ENCODE measurements at places on chromosomes 1 and 21. TPM values are rescaled to one million over a fixed set of nuclear protein-coding genes. Genes with fewer than 3 reads are reported as not detected.

GRCh38 chr1:154288661-154289060 lies 16.2 kb downstream of the HAX1 start:
- DNase-seq: no peak

- no peak for DNase-seq
These were observed 3.3 kb downstream of the DISP1 start for GRCh38 chr1:222818171-222818570.

ZYG11A gene
- 0.24 TPM for total RNA-seq

- no peak for DNase-seq
These were observed 93.9 kb upstream of the COG2 start for GRCh38 chr1:230548357-230548756.

- DNase-seq: peak; percentile 64
These were observed 25.8 kb downstream of the SHISAL2A start for GRCh38 chr1:52658795-52659194.

SPATA1 gene
- 3.8 TPM for total RNA-seq

DNA sequence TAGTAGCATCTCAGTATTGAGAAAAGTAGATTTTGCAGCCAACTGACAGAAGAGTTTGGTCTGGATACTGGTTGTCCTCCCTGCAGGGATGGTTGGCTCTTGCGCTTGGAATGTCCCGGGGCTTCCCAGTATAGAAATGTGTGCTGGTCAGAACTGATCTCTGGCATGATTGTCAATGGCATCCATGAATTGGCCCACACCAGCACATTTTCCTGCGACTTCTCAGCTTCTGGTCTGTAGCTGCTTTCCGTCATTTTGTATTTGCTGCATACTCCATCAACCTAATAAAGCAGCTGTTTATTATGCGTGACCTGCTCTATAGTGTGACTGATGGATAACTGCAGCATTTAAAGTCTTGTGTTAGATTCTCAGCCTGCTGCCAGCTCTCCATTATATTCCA lies 203.7 kb downstream of the S1PR1 start:
- no peak for DNase-seq

GRCh38 chr1:217553949-217554509 lies 76.9 kb downstream of the GPATCH2 start:
- no peak for DNase-seq

GRCh38 chr1:19577561-19577960 lies 66.5 kb upstream of the NBL1 start:
- no peak for DNase-seq

DNA sequence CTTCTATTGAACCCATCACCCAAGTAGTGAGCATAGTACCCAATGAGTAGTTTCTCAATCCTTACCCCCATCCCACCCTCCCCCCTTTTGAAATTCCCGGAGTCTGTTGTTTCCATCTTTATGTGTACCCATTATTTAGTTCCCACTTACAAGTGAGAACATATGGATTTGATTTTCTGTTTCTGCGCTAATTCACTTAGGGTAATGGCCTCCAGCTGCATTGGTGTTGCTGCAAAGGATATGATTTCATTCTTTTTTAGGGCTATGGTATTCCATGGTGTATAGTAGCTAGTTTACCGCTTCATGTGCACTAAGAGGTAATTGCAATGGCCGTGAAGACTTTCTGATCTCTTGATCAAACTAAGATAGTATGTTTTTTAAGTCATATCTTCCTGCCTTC lies 107.5 kb upstream of the SERTAD4 start:
- DNase-seq: no peak

DNA sequence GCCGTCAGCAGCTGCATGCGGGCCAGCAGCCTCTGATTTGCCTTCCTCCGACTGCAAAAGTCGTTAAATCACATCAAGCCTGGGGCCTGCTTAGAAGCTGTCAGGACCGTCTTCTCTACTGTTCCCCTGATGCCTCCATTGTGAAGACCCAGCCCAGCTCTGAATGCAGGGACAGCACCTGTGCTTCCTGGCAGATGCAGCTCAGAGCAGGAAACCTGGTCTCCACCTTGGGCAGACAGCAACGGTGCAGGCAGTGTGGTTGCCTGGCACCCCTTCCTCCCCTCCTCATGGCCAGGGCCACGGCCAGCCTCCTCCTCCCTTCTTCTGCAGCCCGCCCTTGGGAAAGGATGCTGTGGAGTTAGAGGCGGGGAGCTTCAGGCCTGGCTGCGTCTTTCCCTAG lies 92.3 kb upstream of the COL6A1 start:
- no peak for DNase-seq

- DNase-seq: no peak
These were observed 773 bp upstream of the RCC2 start for GRCh38 chr1:17440074-17440826.

GRCh38 chr21:36656138-36656537 lies 42.8 kb upstream of the SIM2 start:
- DNase-seq: no peak

SPRR2A gene
- total RNA-seq: not detected

GRCh38 chr1:93753791-93754763 lies 72.4 kb upstream of the BCAR3 start:
- no peak for DNase-seq

DNA sequence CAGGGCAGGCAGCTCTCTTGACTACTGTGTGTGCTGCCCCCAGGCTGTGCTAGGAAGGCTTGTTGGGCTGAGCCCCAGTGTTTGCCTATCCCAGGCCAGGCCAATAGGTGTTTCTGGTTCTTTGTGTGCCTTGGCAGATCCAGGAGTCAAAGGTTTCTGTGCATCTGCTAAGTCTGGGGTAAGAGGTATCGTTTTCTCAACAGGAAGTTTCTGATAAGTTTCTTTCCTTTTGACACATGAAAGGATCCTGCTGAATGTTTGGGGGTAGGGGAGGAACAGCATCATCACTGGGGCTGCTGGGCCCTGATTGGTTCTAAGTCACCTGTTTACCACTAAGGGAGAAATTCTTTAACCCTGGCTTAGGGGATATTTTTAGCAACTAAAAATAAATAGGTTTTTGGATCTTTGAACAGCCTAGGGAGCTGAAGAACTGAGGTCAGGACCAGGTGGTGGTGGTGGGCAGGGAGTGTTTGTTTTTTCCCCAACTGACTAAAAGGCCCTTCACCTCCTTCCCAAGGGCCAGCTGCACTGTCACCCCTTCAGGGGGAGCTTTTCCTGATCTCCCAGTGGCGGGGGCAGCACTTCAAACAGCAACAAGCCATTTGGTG lies 85.1 kb downstream of the KCNN3 start:
- DNase-seq: peak; percentile 78

CHD5 gene
- total RNA-seq: 0.38 TPM

- DNase-seq: no peak
These were observed 11.7 kb downstream of the SYDE2 start for GRCh38 chr1:85189120-85189519.

- DNase-seq: no peak
These were observed 123.3 kb upstream of the EDN2 start for GRCh38 chr1:41607808-41608207.

RABGAP1L gene
- 30.5 TPM for total RNA-seq

GRCh38 chr1:153578490-153578889 lies 12.8 kb upstream of the S100A2 start:
- no peak for DNase-seq

GRCh38 chr1:210405316-210405715 lies 76.6 kb downstream of the HHAT start:
- no peak for DNase-seq

GRCh38 chr21:36799869-36800268 lies 101.0 kb downstream of the SIM2 start:
- DNase-seq: no peak

Measured in activated CD4-positive, alpha-beta memory T cell treated with anti-CD3 and anti-CD28 coated beads for 36 hours (primary cell).